ENCODE measurements at places on chromosomes 7 and 10.

- no peak for DNase-seq
Observed at GRCh38 chr10:73859784-73860491, 14.4 kb downstream of the CAMK2G start.

DNA sequence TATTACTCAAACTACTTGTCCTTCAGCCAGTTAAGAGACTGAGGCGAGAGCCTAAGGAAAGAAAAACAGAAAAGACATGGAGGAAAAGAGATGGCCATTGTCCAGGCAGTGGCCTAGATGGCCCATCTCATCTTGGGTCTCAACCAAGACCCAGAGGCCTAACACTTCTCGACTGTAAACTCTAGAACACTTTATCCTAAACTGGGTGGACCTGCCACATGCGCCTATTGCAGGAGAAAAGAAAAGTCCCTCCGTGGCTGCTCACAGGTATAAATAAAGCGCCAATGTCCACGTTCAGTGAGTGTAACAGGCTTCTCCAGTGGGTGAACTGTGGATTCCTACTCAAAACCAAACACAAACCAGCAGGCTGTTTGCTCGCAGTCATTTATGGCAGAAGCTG is 92.7 kb upstream of the DDC start:
- DNase-seq: no peak

DNA sequence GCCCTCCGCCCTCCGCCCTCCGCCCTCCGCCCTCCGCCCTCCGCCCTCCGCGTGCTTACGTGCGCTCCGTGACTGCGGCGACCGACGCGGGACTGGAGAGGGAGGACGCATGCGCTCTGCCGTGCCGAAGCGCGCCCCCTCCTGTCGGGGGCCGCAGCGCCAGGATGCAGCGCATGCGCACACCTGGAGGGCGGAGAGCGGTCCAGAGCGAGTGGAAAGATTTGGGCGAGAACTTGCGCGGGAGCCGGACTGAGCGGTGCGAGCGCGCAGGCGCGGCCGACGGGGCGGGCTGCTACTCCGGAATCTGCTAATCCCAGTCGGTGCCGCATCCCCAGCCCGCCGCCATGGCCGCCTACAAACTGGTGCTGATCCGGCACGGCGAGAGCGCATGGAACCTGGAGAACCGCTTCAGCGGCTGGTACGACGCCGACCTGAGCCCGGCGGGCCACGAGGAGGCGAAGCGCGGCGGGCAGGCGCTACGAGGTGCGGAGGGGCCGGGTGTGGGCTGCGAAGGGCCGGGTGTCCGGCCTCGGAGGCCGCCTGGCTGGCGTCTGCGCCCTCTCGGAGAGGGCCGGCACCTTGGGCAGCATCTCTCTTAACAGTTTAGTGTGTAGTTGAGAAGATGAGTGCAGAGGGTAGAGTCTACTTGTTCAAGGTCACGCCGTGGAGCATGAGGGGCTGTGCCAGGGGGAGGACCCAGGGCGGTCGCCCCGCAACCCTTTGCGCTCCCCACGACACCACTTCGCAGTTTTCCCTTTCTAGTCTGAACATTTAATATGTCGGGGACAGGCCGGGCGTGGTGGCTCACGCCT is at the start of gene PGAM1:
Gene PGAM1 (plus strand): TSS at position 228 of the 812 bp plus-strand sequence. CDS start 117 bp downstream, at position 345.
- peak; percentile 93 for DNase-seq

DNA sequence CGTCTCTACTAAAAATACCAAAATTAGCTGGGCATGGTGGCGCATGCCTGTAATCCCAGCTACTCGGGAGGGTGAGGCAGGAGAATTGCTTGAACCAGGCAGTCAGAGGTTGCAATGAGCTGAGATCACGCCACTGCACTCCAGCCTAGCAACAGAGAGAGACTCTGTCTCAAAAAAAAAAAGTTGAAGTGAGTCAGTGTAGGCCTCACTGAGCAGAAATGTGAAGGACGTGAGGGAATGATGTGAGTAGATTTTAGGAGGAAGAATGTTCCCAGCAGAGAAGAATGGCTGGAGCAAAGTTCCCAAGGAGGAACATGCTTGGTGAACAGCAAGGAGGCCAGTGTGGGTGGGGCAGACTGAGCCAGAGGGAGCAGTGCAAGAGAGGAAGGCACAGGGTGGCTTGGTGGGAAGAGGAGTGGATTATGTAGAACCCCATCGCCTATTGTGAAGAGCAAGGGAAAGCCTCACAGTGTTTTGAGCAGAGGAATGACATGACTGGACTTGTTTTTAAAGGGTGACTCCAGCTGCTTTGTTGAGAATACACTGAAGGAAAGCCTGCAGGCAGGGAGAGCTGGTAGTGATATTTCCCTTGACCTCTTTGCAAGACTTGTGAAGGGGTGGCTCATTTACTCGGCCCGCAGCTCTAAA is 708.7 kb downstream of the SUGCT start:
- DNase-seq: no peak

DNA sequence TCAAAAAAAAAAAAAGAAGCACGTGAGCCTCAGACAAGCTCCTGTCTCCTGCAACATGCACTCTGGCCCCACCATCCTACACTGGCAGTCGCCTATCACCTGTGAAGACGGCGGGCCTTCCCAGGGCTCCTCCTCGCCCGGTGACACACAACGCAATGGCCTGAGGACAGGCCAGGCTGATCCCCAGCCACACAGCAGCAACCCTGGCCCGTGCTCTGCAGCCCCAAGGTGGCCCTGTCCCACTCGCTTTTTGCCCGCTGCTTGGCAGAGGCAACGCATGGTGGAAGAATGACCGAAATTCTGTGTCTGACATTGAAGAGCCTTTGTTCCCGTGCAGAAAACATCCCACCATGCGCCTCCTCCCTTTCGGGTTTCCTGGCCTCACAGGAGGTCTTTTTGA is 8.1 kb downstream of the RADIL start:
- DNase-seq: no peak

DNA sequence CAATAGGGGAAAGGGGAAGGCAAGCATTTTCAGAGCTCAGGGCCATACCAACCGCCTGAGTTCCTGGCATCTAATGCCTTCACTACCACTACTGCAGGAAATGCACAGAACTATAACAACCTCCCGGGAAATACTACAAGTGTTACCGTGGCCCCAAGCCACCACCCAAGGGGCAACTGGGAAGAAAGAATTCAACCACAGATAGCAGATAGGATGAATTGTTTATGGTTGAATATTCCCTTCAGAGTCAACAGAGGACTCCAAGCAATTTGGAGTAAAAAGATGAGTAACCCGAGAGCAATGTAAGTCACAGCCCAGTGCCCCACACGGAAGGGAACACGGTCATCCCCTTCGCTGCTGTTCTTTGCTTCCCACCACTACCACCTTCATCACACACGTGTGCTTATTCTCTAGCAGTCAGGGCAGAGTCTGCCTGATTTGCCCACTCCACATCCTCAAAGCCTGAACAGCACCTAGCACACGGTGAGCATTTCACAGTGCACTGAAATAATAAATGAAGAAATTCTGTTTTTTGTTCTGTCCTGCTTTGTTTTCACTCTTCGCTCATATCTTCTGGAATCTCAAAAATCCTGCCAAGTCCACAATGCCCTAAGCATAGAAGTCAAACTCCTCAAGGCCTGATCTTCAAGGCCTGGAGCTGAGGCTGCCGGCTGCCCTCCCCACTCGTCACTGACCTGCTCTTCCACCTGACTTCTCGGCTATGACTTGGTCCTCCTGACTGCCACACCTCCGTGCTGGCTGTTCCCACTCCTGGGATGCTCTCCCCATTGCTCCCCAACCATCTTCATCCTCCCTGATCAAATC is 221.1 kb downstream of the KCNMA1 start:
- DNase-seq: no peak

DNA sequence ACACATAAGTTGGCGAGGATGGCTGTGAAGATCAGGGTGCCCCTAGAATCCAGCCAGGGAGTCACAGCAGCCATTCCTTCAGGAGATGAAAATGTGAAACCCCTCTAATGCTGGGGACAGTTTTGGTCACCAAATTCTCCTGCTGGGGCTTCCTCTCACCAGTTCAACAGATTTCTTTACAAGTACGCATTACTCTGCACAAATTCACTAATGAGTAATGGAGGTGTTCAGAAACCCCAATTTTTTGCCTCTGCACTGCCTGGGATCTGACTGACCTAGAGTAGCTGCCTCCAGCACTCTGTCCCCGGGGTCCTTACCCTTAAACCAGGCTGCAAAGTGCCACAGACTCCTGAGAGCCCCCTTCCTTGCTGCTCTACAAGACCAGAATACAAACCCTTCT is 16.1 kb downstream of the TRPV5 start:
- DNase-seq: no peak

DNA sequence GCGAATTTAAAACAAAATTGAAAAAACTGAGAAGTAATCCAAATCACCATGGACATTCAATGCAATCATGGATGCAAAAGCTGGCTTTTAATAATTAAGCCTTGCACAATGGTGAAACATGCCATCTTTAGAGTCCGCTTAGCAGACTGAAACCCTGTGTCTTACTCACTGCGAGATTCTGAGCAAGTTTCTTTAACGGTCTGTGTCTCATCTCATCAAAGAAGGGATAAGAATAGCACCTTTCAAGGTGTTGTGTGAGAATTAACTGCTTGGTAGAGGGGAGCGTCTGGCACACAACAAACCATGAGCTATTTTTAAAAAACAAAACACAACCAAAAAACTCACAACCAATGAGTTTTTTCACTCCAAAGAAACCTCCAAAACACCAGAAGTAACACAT is 21.4 kb downstream of the ACBD7 start:
- DNase-seq: no peak

DNA sequence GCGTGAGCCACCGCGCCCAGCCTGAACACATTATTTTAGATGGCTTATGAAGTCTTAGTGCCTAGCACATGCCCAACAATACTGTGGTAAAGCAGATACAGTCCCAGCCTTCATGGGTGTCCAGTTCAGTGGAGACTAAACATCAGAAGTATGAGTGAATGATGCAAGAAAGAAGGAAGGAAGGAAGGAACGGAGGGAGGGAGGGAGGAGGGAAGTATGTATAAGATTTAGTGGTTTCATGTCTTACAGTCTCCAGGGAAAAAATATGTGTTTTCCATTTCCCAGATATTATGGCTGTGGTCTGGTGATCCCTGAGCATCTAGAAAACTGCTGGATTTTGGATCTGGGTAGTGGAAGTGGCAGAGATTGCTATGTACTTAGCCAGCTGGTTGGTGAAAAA is 2.9 kb downstream of the AS3MT start:
- no peak for DNase-seq

DNA sequence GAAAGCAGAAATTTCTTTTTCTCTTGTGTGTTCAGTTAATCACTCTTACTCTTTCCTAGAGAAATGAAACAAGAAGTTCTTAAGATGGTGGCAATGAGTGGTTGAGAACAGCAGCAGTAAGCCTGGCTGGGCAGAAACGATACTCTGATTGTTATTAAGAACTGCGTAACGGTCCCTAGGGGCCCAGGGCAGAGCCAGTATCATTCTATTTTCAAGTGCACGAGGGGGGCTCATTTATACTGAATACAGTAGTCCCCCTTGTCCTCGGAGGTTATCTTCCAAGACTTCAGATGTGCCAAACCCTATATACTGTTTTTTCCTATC is 64.9 kb downstream of the EEPD1 start:
- DNase-seq: no peak

GRCh38 chr10:5404208-5405041 is at the start of gene TUBAL3:
Gene TUBAL3 (minus strand): TSS chr10:5404828. CDS start chr10:5404792, 36 bp downstream.
- no peak for DNase-seq

GRCh38 chr10:103506061-103506460 is 12.6 kb downstream of the NEURL1 start:
- DNase-seq: no peak

DNA sequence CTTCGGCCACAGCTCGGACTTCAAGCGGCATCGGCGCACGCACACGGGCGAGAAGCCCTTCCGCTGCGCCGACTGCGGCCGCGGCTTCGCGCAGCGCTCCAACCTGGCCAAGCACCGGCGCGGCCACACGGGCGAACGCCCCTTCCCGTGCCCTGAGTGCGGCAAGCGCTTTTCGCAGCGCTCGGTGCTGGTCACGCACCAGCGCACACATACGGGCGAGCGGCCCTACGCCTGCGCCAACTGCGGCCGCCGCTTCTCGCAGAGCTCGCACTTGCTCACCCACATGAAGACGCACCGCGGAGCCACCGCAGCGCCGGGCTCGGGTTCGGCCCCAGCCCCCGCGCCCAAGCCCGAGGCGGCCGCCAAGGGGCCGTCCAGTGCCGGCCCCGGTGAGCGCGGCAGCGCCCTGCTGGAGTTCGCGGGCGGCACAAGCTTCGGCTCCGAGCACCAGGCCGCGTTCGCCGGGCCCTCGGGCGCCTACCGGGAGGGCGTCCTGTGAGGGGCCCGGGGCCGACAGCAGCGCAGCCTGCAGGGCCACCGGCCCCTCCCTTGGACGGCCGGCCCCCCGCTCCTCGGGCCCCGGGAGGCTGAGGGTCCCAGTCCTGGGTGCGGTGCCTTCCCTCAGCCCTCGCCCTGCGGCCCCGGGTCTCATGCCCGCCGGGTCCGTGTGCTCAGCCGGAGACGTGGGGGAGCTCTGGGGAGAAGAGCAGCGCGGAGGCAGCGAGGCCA is 17.2 kb downstream of the ZNF316 start:
- DNase-seq: no peak

DNA sequence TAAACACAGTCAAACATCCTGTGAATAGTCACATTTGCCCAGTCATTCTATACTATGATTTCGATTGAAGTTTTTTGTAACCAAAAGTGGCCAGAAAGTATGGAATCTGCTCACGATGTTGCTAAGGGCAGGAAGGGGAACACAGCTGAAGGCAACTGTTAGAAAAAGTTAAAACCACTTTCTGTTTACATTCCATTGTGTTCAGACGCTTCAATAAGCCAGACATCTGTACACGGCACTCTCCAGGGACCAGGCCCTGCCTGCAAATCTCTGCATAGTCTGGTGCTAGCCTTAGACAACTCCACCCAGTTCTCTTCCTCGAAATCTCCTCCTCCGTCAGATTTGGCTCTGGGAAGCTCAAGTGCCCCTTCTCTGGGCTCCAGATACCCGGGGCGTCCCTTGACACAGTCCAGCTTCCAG is 17.1 kb upstream of the TMEM120A start:
- no peak for DNase-seq

- DNase-seq: no peak
Observed at GRCh38 chr10:15739254-15739970, 19.7 kb upstream of the ITGA8 start.

DNA sequence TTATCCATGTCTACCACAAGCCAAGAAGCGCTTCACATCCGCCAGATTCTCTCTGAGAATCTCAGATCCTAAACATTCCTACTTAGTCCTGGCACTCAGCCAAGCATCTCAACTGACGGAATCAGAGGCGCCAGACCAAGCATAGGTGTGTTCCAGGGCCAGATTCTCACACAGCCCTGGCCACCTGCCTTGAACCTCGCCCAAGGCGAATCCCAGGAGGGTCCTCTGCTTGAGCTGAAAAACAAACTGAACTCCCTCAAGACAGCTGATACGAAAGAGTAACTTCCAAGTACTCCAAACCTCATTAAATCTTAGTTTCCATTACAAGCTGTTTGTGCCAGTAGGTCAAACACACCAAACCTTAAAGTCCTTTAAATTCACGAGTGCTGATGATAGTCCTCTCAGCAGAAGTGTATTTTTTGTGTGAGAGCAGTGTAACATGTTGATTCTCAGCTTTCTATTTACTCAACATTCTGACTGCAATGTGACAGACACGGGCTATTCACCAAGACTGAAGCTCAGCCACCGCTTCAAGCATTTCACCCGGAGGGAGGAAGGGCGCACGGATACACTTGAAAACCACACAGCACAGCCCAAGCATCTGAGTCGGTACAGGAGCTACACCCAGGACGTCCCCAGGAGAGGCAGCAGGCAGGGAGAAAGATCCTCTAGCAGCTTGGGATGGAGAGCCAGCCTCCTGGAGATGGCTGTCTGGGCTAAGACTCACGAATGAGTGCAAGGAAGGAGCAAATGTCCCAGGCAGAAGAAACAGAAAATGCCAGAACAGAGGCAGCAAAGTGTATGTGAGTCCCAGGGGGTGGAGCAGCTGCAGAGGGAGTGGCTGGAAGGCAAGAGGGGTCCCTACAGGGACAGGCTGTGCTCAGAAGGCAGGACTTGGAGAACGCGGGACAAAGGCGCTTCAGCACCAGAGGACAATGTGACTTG is 6.0 kb downstream of the PARD3 start:
- DNase-seq: no peak

Measured in stimulated activated CD4-positive, alpha-beta T cell treated with anti-CD3 and anti-CD28 coated beads, Interleukin-15, amount 100 ng/mL, for 1 hour (primary cell).